Stimulated activated CD8-positive, alpha-beta memory T cell treated with anti-CD3 and anti-CD28 coated beads, Interleukin-4, amount 100 ng/mL, for 4 hours (primary cell): ENCODE measurements at places on chromosomes 12 and 14.

GRCh38 chr14:61458766-61459165 is 137.4 kb downstream of the PRKCH start:
- DNase-seq: no peak

- no peak for DNase-seq
Measured at GRCh38 chr12:79775355-79776027, 84.7 kb upstream of the PAWR start.

GRCh38 chr14:57576498-57576897 is 82.8 kb upstream of the CCDC198 start:
- DNase-seq: no peak

GRCh38 chr14:104865631-104866441 is 768 bp downstream of the CEP170B start:
- no peak for DNase-seq

GRCh38 chr12:48813465-48814261 is 4.6 kb upstream of the CACNB3 start:
- DNase-seq: no peak
